ENCODE measurements at places on chromosomes 5 and 9.

- DNase-seq, result no peak
These were observed 96.7 kb upstream of the CHD1 start for GRCh38 chr5:99025298-99026045.

DNA sequence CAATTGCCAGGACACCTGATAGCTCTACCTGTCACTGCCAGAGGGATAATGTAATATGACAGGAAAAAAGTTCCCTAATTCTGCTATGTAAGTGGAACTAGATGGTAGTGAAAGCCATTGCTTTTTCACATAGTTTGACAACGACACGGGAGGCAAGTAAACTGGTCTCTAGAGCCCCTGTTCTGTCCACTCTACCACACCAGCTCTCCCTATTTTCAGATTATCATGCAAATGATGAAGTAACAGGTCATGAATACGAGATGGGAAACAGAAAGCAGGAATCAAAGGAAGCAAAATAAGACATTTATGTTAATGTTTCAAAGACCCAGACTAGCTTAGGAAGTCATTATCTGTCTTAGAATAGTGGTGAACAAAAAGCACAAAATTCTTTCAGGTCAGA lies 56.2 kb downstream of the TAF11L14 start:
- no peak for DNase-seq

DNA sequence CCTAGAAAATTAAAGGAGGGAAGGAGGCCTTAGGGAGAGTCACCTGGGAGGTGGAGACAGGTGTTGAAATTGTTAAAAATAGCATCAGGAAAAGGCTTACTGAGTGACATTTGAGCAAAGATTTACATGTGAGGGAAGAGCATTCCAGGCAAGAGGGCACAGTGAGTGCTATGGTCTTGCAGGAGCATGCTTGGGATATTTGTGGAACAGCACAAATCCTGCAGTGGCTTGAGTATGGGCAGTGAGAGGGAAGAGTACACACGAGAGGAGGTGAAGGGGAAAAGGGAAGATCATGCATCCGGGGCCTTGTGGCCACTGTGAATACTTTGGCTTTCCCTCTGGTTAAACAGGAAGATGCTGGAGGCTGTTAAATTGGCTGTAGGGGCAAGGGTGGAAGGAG lies 36.6 kb downstream of the ACER2 start:
- no peak for DNase-seq

DNA sequence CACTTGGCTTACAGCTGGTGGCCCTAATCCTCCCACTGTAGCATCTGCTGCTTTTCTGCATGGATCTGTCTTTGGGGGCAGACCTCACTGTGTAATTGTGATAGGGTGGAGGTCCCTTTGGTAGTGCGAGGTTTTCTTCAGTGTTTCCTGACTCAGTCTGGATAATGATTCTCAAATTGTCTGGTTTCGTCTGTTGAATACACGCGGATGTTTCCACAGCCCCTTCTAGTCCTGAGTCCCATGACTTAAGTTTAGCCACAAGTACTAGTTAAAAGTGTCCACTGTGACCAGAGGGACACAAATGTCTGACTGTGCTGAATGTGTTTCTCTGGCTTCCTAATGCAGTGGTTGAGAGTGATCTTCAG lies 70.5 kb downstream of the LMNB1 start:
- no peak for DNase-seq

DNA sequence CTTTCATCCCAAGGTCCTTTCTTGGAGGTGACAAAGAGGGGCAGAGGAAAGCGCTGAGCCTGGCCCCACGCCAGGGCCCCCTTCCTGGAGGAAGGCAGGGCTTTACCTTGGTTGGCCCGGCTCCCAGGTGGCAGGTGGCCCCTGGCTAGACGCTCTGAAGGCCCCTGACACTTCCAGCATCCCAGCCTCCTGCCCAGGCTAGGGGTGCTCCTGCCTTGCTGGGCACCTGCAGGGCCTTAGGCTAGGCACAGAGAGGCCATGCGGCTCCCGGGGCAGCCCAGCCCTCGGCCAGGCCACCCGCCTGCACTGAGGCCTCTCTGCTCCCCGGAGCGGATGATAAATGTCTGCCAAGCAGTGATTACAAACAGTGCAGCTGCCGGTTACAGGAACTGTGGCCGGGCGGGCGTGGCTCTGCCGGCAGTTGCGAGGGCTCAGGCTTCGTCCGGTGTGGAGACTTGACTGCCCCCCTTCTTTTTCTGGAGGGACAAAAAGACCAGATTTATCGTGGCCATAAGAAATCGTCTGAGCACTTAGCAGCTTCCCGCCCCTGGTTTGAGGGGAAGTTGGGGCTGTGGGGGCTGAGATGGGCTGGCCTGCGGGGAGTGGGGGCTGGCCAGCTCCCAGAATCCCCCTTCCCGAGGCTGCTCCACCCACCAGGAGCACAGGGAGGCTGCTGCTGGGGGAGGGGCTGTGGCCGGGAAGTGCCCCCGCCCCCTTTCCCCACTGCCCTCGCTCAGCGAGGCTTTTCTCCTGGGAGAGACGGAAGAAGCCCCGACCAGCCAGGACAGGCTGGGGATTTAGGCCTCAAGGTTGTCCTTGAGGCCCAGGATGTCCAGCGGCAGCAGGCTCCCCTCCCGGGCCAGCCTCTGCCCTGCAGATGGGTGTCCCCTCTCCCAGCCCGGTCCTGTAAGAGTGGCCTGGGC lies 31.6 kb upstream of the UBAC1 start:
- peak; percentile 89 for DNase-seq

DNA sequence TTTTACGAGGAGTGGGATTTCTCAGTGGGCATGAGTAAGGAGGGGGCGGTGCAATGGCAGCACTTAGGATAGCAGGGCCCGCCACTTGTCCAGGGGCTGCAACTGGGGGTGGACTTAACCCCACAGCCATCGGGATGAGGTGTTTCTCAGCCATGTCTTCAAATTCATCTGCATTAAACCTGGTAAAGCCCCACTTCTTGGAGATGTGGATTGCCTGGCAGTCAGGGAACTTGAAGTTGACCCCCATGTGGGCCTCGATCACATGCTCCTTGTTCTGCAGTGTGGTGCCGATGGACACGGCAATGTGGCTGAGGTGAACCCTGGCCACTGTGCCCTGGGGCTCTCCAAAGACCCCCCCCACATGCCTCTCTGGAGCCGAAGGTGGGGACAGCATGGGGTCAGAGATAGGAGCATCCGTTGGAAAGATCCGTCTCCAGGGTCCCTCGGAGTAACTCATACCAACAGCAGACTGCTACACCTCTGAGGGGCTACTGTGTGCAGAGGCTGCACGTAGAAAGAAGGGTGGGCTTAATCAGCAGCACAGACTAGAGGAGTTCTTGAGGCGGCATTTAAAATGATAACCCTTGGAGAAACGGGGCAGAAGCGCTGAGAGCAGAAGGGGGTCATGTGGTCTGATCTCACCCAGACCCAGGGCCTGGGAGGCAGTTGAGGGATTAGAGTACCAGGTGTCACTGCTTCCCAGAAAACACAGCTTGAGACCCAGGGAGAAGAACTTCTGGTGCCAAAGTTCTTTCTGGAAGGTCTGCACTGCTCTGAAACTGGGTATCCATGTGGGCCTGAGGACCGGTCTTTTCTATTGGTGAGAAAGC lies 141.4 kb downstream of the MTX3 start:
- no peak for DNase-seq

GRCh38 chr5:142796492-142797109 lies 26.4 kb downstream of the ARHGAP26 start:
- no peak for DNase-seq

GRCh38 chr5:27516437-27516836 lies 478.1 kb upstream of the CDH9 start:
- no peak for DNase-seq

- peak; percentile 87 for DNase-seq
These were observed 164.2 kb downstream of the AUH start for GRCh38 chr9:91197232-91198181.

DNA sequence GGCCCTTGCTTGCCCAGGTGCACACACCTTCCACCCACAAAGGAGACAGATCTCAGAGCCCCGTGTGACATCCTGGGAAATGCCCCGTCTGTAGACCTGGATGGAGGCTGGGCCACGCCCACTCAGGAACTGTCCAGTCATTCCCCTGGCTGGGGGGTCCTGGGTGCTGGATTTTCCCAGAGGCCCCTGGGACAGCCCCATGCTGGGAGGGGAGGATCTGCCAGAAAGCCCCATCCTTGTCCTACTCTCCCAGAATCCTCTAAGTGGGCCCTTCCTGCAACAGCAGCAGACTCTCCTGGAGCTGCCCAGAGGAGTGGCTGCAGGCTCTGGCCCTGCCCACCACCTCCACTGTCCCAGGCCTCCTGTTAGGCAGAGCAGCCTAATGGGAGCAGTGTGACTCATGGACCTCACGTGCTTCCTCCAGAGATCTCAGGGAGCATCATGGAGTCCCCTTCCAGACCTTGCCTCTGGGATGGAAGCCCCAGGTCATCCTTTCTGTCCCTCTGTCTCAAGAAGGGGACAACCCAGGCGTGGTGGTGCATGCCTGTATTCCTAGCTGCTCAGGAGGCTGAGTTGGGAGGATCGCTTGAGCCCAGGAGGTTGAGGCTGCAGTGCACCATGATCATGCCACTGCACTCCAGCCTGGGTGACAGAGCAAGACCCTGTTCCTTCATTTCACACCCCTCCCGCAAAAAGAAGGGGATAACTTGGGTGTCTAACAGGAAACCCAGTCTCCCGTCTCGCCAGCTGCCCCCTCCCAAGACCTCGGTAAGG lies 51.7 kb downstream of the JADE2 start:
- DNase-seq, result peak; percentile 70

DNA sequence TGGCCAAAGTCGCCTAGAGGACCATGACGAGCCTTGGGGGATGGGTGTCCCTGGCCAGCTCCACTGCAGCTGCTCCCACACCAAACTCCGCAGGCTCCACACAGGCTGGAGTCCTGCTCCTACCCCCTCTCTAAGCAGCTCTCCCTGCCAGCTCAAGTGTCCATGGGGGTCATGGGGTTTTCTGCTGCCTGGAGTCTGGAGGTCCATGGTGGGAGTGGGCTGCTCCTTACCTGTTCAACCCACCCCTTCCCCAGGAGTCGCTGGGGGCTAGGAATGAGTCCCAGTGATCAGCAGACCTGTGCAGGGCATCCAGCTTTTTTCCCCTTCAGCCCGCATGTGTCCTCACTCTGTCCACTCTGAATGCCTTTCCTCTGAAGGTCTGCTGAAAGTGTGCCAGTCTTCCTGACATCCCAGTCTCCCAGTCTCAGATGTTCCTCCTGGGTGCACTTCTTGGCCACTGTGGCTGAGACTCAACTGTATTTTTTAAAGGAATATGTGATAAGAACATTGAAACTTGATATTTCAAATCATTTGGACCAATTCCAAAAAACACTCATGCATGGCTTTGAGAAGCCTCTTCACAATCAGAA lies 261.3 kb upstream of the ANKH start:
- DNase-seq, result no peak

GRCh38 chr9:101478444-101478843 lies 42.9 kb upstream of the ALDOB start:
- DNase-seq, result no peak

DNA sequence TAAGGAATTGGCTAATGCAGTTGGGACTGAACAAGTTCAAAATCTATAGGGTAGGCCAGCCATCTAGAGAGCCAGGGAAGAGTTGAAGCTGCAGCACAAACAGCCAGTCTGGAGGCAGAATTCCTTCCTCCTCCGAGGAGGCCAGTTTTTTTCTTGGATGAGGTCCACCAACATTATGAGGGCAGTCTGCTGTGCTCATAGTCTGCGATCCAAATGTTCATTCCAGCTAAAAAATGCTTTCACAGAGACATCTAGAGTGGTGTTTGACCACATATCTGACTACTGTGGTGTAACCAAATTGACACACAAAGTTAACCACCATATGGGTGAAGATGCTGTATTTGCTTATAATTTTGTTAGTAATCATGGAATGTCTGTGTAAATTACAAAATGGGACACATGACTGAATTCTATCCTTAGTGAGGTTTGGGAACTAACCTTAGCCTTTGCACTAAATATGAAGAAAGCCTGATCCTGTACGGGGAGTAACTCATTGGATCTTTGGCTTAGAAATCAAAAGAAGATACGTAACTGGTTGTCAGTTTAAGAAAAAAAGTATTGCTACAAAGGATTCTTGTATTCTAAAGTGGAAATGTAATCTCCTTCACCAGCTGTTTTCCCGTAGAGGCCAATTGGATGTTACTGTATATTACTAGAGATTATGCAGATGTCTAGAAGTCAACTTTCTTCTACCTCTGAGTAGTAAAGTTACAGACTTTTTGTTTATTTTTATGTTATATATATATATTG lies 70.6 kb downstream of the SPIN1 start:
- peak; percentile 41 for DNase-seq

GRCh38 chr5:37836592-37837413 lies 3.0 kb downstream of the GDNF start:
- peak; percentile 42 for DNase-seq

- DNase-seq, result no peak
These were observed 431.0 kb upstream of the MEF2C start for GRCh38 chr5:89313804-89314588.

GRCh38 chr9:86856259-86856658 lies 91.0 kb downstream of the GAS1 start:
- no peak for DNase-seq

GRCh38 chr5:91225848-91226686 lies 157.1 kb downstream of the ARRDC3 start:
- DNase-seq, result peak; percentile 46

DNA sequence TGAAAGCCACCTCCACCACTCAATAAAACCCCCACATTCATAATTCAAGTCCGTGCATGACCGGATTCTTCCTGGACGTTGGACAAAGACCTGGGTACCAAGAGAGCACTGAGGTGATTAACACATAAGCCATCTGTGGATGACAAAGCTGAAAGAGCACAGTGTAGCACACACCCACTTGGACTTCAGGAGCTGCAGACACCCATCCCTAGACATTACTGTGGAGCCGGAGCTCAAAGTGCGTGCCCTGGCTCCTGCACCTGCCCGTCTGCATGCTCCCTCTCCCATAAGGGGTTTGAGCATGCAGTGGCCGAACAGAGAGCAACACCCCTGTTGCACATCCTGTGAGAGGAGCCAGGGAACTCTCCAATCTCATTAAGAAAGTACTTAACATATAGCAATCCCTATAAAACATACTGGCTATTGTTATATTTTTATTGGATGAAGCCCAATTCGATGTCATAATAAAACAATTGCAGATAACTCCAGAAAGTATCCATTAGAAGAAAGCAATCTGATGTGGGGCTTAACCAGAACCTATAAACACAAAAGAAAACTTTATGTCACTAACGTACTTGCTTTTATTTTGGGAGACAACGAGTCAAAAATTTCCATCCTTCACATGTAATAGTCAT lies 1174.2 kb upstream of the C9orf72 start:
- no peak for DNase-seq

DNA sequence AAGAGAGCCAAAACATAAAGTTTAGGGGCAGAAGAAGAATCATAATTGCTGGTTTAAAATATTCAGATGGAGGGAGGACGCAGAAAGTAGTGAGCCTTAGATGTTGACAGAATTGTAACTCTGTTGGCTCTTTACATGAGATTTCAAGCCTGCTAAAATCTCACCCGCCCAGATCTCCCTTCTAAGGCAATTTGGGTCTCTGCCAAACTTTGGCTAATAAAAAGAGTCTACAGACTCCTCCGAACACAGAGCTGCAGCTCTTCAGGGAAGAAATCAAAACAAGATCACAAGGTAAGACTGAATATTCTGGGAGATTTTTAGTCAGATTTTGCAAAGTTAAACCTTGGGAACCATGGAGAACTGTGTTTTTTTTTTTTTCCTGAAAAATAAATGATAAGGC lies at the start of gene IL33:
Gene IL33, plus strand, starts transcription at position 246 of the 400 bp plus-strand sequence. CDS start 25,888 bp downstream, outside the sequence.
- peak; percentile 34 for DNase-seq

- peak; percentile 80 for DNase-seq
These were observed 779.1 kb downstream of the NR2F1-AS1 start for GRCh38 chr5:92801911-92802310.

Measured in kidney (tissue), 22 donors.